Activated T-cell treated with anti-CD3 and anti-CD28 coated beads, Interleukin-2, amount 50 U/mL, for 1 hour (primary cell): ENCODE measurements at places on chromosomes 16 and 17.

GRCh38 chr17:44775838-44776621, 17.2 kb downstream of the ADAM11 start:
- no peak for DNase-seq

GRCh38 chr16:48064971-48065370, 90.8 kb downstream of the ABCC12 start:
- no peak for DNase-seq

DNA sequence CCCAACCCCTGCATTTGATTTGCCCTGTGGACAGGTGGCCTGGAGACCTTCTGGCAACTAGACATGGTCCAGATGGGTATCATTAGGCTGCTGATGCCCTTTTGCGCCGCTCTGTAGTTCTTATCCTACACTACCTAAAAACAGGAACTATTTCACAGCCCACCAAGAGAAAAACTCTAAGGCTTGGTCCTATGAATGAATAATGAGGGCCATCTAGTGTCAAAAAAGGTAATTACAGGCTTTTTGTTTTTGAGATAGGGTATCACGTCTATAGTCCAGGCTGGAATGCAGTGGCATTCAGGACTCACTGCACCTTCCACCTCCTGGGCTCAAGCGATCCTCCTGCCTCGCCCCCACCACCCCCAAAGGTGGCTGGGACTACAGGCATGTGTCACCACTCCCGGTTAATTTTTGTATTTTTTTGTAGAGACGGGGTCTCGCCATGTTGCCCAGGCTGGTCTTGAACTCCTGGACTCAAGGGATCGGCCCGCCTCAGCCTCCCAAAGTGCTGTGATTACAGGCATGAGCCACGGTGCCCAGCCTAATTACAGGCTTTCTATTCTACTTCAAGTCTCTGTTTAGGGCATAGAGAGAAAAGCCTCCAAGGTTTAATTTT, 20.9 kb downstream of the COIL start:
- no peak for DNase-seq

DNA sequence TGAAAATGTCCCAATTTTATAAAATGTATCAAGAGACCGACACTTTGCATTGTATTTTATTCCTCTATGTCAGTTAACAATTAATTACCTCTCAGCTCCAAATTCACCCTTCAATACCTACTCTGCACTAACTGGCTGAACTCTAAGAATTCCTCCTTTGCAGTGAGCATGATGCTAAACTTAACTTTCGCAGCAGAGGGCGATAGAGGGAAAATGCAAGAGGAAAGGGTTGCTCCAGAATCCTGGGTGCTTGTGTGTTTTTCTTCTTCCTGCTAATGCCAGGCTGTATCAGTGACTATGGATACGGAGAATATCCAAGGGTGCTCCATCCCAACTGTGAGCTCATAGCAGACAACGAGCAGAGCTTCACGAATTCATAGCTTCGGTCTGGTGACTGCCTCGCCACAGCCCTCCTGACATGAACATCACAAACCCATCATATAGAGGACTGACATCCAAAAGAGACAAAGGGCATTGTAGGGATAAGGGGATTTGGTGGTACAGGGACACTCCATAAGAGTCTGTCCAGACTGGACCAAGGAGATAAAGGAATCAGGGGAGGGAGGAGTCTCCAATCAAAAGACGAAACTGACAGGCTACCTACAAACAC, 172.9 kb downstream of the STX8 start:
- no peak for DNase-seq

GRCh38 chr16:20612551-20613480, 36.6 kb upstream of the ACSM2B start:
- no peak for DNase-seq

DNA sequence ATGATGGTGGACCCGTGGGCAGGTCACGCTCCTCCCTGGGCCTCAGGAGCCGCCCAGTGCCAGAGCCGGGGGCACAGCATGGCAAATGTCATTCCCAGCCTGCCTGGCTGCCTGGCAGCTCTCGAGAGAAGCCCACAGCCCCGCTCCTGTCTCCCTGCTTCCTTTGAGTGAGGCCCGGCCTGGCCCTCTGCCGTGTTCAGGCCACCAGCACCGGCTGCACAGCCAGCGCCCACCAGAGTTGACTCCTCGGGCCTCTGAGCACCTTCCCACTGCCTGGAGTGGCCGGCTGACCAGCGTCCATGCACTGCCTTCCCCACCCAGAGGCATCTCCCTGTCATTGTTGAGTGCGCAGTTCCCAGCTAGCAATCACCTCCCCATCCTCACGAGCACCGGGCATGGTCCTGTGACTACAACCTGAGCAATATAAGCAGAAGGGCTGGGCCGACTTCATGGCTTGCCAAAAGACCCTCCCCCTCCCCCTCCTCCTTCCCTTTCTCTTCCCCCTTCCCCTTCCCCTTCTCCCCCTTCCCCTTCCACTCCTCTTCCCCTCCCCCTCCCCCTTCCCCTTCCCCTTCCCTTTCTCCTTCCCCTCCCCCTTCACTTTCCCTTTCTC, 11.9 kb upstream of the SLC38A10 start:
- no peak for DNase-seq

DNA sequence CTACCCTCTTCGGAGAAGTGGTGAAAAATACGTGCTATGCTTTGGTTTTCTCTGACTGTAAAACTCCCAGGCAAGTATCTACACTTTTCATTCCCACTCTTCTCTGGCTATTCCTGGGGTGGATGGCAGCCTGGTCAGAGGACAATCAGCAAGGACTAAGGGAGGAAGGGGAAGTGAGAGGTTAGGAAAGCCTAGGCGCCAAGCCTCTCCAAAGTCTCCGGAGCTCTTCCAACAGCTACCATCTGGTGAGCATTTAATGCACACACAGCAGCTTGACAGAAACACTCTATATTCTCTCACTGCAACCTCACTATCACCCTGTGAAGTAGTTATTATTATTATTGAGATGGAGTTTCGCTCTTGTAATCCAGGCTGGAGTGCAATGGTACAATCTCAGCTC, 65.1 kb downstream of the WSCD1 start:
- no peak for DNase-seq

DNA sequence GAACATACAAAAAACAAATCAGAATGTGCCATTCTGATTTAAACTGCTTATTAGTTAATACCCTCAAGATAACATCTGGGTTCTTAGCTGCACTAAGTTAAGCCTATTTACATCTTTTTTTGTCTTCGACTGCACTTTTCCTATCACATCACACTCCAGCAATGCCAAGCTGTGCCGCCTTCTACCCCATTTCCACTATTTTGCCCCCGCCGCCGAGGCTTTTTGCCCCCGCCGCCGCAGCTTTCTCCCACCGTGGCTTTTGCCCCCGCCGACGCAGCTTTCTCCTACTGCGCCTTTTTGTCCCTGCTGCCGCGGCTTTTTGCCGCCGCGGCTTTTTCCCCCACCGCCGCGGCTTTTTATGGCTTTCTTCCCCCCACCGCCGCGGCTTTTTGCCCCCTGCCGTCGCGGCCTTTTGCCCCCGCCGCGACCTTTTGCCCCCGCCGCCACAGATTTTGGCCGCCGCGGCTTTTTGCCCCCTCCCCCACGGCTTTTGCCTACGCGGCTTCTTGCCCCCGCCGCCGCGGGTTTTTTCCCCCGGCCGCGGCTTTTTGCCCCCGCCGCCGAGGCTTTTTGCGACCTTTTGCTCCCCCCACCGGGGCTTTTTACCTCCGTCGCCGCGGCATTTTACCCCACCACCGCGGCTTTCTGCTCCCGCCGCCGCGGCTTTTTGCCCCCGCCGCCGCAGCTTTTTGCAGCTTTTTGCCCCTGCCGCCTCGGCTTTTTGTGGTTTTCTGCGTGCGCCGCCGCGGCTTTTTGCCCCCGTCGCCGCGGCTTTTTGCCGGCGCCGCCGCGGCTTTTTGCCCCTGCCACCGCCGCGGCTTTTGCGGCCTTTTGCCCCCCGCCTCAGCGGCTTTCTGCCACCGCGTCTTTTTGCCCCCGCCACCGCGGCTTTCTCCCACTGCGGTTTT, 331.4 kb upstream of the WSB1 start:
- no peak for DNase-seq

DNA sequence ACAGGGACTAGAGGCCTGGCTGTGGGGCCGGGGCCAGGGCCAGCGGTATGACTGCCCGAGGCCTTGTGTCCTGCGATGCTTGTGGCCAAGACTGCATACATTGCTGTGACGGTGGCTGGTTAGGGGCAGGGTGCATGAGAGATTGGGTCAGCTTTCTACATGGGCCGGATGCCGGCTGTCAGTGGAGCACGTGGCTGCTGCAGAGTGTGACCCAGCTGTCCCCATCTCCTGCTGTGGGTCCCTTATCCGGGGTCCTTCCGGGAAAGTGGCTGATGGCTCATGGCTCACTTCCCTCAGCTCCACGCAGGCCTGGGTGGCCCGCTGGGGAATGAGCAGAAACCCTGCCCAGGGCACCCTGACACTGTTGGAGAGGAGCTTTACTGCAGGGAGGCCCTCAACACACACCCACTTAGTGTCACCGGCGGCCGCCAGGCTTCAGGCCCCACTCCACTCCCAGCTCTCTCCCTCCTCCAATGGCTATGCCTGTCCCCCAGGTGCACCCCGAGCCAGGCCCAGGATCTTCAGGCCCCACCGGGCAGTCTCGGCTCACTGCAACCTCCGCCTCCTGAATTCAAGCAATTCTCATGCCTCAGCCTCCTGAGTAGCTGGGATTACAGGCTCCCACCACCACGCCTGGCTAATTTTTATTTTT, 808 bp upstream of the RGS11 start:
- DNase-seq = no peak

- DNase-seq = no peak
These were observed 5.4 kb downstream of the ZCCHC14 start for GRCh38 chr16:87487361-87487924.

GRCh38 chr17:53186001-53186400, 636.7 kb upstream of the KIF2B start:
- DNase-seq = no peak

- DNase-seq = no peak
These were observed 70.9 kb upstream of the METRNL start for GRCh38 chr17:83008526-83008925.

- DNase-seq = no peak
These were observed 8.7 kb downstream of the CCL17 start for GRCh38 chr16:57413301-57413730.

- no peak for DNase-seq
These were observed 8.3 kb downstream of the SOCS3 start for GRCh38 chr17:78351449-78352006.

- no peak for DNase-seq
These were observed 141.4 kb downstream of the SOCS1 start for GRCh38 chr16:11114366-11115164.

DNA sequence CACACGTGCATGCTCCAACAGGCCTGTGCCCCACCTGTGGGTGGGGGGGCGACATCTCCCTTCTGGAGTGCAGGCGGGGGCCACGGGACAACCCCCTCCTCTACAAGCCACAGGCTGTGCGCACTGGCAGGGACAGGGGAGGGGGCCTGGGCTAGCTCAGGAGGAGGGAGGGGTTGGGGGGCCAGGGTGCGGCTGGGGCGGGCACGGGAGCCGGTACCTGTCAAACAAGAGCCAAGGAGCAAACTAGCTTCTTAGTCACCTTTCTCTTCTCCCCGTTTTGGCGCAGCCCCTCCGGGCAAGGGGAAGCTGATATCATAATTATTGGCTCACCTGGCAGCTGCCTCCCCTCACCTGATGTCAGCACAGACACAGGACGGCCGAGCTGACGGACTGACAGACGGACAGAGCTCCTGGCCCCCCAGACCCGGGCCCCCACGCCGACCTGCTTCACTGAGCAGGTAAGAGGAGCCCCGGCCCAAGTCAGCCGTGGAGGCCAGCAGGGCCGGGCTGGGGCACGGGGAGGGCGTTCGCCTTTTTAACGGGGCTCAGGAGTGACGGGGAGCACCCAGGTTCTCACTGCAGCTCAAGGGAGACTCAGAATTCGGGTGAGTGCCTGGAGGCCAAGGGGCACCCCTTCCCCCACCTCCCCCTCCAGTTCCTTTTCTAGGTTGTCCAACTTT, at the start of gene FOXN1:
FOXN1 (plus strand) TSS at position 363 of the 680 bp plus-strand sequence. CDS start 17,622 bp downstream, outside the sequence.
- no peak for DNase-seq

DNA sequence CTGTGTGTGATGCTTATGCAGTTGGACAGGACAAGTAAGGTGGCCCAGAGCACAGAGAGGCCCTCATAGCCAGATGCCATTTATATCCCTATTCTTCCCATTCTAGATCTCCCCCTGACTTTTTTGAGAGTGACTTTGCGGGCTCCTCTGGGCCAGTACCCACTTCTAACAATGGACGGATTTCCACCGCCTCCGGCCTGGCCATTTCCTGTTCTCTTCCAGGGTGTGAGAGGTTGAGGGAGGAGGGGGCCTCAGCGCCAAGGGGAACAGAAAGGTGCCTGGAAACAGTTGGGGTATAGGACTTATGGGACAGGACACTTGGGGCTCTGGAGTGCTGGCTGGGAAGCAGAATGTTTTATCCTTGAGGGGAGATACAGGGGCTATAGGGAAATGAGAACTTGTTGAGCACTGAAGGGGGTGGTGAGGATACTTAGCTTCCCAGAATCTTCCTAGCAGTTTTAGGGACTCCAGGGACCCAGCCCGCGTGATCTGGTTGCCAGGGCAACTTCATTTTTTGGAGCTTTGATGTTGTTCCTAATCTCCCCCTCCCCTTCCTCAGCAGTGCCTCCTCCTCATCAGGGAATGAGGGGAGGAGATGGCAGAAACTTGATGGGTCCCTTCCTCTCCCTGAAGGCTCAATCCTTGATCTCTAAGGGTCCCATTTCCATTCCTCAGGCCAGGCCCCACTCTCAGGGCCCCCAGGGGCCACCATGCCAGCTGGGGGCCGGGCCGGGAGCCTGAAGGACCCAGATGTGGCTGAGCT, 3.6 kb downstream of the TAOK2 start:
- DNase-seq = no peak

GRCh38 chr17:83196366-83196765, 117.0 kb downstream of the METRNL start:
- peak; percentile 10 for DNase-seq

- no peak for DNase-seq
These were observed 621.0 kb downstream of the WWOX start for GRCh38 chr16:78720416-78720815.

- no peak for DNase-seq
These were observed 16.1 kb upstream of the GFAP start for GRCh38 chr17:44931376-44931775.

DNA sequence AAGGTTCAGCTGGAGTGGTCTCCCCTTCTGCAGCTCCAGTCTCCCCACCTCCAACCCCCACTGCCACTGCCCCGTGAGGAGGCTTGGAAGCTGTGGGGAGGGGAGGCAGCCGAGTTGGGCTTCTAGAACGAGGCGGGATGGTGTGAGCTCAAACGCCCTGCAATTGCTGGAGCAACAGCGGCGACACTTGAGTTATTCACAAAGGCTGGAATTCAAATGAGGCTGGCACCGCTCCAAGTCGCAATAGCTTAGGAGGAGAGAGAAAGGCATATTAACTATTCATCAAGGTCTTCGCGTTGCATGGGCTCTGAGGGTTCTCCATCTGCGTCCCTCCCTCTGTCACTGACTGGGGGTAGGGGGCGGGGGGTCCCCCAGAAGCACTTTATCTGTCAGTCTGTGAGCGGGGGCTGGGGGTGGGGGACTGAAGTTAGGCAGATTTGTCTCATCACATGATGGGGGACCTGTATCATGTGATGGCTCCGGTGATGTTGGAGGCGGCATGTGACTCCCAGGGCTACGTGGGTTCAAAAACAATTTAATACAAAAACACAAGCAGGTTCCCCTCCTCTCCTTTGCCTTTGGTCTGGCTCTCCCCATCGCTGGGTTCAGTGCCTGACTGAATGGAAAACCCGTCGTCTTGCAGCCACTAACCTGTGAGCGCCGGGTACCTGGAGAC, 70.5 kb downstream of the RBBP6 start:
- peak; percentile 17 for DNase-seq
